GM03348 (cell line): ENCODE measurements at places on chromosomes 1 and 21.

DNA sequence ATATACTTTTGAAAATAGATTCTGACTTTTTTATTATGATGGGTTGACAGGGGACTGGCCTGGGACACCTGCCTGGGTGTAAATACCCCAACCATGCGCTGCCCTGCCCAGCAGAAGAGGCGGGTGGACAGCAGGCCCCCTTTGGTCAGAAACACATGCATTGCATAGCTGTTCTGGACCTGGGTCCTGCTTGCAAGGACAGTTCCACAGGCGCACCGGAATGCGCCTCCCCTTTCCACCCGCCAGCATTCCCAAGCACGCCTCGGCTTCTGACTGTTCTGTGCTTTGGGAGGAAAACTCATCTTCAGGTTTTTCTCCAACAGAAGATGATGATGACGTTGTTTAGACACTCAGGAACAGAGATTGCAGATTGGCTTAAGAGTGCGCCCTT is 428 bp upstream of the ZNF678 start:
- DNase-seq = no peak

- no peak for DNase-seq
These were observed 28.0 kb upstream of the GJB5 start for GRCh38 chr1:34726861-34727260.

GRCh38 chr1:12309783-12310742 is 80.2 kb downstream of the VPS13D start:
- no peak for DNase-seq

DNA sequence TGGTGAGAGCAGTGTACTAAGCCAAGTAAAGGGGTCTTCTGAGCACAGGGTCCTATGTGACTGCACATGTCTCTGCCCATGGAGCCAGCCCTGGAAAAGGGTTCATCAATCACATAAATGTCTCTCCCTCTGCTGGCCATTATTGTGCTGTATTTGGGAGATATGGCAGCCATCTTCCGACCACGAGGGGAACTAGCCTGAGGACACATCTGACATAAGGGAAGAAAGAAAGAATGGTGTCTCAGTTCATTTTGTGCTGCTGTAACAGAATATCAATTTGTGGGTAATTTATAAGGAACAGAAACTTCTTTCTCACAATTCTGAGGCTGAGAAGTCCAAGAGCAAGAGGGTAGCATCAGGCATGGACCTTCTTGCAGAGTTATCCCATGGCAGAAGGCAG is 55.1 kb upstream of the GJA5 start:
- DNase-seq = no peak

DNA sequence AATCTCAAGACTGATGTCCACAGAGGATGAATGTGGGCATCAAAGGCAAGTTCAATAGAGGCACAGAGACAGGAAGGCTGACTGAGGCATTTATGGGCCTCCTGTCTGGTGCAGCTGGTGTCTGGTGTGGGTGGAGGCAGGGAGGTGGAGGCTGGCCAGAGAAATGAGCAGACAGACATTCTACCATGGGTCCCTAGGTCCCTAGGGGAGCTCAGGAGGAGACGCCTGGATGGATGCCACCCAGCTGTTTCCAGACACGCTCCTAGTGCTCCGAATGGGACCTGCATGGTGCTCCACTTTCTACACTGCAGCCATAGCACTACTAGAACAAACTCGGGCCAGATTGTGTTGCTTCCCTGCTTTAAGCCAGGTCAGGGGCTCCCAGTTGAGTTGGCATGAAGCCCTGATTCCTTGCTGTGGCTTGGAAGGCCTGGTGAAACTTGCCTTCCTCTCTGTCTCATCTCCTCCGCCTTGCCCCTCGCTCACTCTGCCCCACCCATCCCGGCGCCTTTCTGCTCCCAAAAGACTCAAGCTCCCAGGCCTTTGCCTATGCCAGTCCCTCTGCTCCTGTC is 25.3 kb downstream of the PADI2 start:
- DNase-seq = no peak

DNA sequence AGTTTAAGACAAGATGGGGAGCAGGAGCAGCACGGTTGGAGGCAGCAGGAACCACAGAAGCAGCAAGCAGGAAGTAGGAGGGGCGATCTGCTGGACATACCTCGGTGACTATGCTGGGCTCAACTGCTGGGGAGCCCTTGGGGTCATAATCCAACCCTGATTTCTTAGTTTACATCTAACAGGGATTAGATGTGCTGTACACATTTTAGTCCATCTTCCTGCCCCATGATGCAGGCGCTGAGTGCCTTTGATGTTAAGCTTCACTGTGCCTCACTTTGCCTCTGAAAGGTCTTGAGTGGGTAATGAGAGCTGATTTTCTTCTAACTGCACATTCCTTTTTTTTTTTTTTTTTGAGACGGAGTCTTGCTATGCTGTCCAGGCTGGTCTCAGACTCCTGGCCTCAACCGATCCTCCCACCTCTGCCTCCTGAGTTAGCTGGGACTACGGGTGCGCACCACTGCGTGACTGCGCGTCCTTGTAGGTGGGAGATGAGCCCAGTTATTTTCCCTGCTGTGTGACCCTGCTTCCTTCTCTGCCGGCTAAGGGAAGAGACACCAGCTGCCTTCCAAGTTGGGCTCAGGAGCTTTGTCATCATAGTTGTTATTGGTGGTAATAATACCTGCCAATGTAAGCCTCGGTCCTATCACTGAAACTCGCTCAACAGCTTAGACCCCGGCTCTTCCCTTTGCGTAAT is 1.1 kb upstream of the RCAN3 start:
- DNase-seq = peak; percentile 40

- no peak for DNase-seq
These were observed 138.3 kb downstream of the PGBD5 start for GRCh38 chr1:230287674-230288315.

GRCh38 chr1:111653709-111654108 is 34.1 kb downstream of the RAP1A start:
- DNase-seq = no peak

DNA sequence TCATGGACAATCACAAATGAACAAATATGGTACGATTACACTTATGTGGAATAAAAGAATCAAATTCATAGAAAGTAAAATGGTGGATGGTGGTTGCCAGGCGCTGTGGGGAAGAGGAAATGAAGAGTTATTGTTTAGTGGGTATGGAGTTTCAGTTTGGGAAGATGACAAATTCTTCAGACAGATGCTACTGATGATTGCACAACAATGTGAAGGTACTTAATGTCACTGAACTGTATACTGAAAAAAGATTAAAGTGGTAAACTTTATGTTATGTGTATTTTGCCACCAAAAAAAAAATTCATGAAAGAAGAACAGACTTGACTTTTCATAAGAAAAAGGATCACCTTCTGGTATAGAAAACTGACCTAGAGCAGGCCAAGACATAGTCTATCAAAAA is 745.6 kb upstream of the CXADR start:
- no peak for DNase-seq

GRCh38 chr1:51294566-51295184 is 35.7 kb downstream of the TTC39A start:
- DNase-seq = no peak
